ENCODE measurements at places on chromosomes 12 and 14.

DNA sequence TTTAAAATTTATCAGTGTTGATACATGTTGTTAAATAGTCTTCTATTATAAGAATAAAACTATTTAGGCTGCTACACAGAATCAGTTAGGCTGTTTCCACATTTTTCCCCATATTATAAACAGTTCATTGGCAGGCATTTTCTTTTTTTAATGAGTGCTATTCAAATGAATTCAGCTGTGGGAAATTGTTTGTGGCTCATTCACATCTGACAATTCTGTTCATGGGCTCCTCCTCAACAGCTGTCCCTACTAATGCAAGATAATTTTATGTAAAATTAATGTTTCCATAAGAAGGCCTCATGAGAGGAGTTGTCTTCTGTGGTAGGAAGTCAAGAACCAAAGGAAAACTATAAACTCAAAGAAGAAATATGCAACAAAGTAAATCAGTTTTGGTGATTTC lies 218.0 kb downstream of the PPFIA2 start:
- DNase-seq, result no peak

DNA sequence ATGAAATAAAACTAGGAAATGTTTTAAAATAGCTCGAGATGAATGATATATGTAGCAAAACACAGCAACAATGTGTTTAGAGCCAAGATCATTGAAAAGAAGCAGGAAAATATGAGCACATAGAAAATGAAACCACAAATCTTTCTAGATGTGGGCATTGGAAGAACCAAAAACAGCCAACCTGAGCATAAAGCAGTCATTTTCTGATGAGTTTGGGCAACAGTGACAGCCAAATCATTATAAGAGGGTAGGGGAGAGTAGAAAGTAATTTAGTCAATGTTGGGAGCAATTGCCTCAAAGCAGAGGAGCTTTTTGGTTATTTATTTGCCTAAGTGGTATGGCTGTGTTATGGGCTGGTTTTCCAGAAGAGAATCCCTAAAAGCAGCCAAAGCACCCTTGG lies 8.8 kb upstream of the BICDL1 start:
- DNase-seq, result no peak

DNA sequence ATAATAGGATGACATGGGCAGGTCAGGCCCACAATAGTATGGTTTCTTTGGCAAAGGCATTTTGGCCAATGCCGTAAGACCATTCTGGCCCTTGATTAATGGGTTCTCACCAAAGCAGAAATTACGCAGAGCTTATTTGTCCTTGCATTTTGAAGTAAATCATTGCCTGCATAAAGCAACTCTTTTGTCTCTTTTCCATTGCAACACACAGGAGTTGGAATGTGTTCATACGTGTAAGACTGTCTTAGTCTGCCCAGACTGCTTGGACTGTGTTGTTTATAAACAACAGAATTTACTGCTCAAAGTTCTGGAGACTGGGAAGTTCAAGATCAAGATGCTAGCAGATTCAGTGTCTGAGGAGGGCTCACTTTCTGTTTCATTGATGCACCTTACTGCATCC lies 102.8 kb upstream of the NPAS3 start:
- DNase-seq, result no peak

DNA sequence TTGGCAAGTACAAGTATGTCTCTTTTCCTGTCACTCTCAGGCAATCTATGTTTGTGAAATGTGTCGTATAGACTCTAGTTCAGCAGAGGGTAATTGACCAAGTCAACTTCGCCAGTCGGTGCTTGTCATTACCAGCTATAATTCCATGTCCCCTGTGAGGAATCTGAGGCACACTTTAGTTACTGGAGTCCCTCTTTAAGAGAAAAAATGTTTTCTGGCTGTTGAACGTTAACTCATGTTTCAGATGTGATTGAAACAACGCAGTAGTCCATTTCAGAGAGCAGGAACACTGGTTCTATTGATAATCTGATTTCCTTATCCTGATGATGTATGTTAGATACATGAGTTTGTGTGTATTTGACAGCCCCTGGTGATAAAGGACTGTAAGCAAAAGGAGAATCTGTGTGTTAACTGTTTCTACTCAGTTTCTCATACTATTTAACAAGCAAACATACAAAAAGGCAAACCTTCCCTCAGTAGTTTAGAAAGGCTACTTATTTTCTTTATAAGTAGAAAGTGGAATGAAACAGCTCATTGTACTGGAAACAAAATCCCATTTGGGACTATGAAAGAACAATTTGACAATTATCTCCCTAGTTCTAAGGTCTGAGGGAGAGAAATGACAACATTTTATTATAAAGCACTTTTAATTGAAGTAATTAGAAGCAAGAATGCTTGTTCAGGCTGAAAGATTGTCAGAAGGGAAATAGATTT lies 161.1 kb upstream of the TRHDE start:
- no peak for DNase-seq

DNA sequence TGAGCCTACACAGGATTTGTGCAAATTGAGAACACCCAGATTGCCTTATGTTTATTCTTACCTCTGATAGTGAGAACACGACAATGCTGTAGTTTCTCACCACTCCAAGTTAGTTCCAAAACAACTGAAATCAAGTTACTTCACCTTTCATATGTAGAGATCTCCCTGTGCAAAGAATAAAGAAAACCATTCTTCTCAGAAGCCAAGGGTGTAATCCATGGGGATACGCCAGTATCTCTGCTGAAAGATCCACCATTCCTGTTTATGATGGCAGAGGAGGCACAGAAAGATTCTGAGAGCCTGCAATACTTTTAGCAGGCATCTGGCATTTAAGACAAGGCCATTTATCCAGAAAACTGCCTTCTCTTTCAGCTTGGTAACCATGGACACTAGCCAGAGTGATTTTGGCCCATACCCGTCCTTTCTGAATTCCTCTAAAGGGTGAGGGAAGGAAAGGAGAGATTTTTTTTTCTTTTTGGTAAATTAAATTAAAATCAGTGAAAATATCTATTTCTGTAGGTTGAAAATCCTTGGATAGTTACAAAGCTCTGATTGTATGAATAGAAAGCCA lies 355.4 kb upstream of the FAR2 start:
- DNase-seq, result no peak

DNA sequence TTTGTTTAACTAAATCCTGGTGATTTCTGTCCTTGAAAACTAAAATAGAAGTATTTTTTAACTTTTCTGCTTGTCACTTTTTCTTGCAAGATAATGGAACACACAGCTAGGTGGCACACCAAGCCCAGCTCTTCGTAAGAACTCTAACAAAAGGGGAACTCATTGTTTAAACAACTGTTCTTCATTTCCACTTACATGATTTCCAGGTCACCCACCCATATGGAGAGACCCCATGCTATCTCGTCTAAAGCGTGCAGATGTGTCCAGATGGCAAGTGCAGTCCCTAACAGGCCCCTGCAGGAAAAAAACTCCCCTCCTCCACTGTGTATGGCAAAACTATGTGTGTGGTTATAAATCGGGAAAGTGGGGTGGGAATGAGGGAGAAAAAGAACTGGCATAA lies 43.3 kb upstream of the NT5DC3 start:
- DNase-seq, result no peak

GRCh38 chr14:70118064-70118463 lies 70.7 kb downstream of the SLC8A3 start:
- DNase-seq, result no peak

DNA sequence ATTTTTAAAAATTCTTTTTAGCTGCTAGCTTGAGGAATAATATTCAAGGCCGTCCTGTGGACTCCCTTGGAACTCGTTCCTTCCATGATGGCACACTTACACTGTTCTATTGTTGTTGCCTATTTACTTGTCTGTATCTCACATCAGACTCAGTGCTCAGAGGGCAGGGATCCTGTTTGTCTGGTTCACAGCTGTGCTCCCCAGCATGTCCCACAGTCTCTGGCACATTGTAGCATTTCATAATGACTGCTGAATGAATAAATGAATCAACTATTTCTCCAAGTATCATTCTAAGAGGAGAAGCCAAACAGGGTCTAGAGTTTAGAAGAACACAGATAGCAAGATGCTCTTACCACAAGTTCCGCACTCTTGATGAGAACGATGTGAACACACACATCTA lies 48.0 kb downstream of the NTN4 start:
- no peak for DNase-seq

- no peak for DNase-seq
Measured at GRCh38 chr14:68665131-68665530, 127.7 kb downstream of the ZFP36L1 start.

- DNase-seq, result no peak
Measured at GRCh38 chr14:69619012-69619411, 7.6 kb downstream of the SUSD6 start.

DNA sequence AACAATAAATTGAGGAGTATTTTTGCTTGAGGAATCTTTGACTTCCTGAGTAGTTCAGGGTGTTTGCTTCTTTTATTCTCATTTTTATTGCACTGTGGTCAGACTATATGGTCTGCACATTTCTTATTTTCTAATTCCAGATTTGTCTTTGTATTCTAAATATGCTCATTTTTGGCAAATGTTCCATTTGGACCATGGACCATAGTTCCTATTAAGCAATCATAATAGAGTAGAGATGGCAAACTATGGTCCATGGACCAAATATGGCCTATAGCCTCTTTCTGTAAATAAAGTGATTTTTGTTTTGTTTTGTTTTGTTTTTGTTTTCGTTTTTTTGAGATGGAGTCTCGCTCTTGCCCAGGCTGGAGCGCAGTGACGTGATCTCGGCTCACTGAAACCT lies 2.1 kb downstream of the GPRC5A start:
- DNase-seq, result no peak

- no peak for DNase-seq
Measured at GRCh38 chr12:67937822-67938221, 51.4 kb upstream of the IFNG-AS1 start.

GRCh38 chr14:101118233-101118632 lies 214.7 kb upstream of the RTL1 start:
- no peak for DNase-seq

GRCh38 chr14:52155651-52156213 lies 86.9 kb upstream of the NID2 start:
- DNase-seq, result no peak

DNA sequence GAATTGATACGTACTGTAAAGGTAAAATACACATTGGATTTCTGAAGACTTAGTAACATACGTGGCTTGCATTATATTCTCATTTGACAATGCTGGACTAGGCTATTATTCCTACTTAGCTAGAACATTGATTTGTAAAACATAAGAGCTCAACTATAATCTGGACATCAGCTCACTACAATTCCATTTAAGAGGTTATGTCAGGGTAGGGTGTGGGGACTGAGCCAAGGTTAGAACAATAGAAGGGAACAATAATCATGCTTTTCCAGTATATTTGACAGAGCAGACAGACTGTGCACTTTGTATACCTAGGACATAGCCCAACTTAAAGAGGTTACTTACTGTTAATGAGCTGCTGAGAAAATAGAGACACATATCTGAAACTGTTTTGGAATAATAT lies 10.8 kb downstream of the ZCRB1 start:
- no peak for DNase-seq

GRCh38 chr12:55720894-55721444 lies 776 bp downstream of the RDH5 start:
- no peak for DNase-seq

Data from stimulated activated CD4-positive, alpha-beta T cell treated with anti-CD3 and anti-CD28 coated beads, Interleukin-12 subunit alpha, Interleukin-12 subunit beta, amount 100 ng/mL, for 48 hours (primary cell).